ENCODE measurements at places on chromosomes 2 and 18.

GRCh38 chr18:59220164-59220783 is 316 bp downstream of the GRP start:
- no peak for DNase-seq

- DNase-seq: no peak
Measured at GRCh38 chr2:27149570-27150405, 984 bp downstream of the TCF23 start.

DNA sequence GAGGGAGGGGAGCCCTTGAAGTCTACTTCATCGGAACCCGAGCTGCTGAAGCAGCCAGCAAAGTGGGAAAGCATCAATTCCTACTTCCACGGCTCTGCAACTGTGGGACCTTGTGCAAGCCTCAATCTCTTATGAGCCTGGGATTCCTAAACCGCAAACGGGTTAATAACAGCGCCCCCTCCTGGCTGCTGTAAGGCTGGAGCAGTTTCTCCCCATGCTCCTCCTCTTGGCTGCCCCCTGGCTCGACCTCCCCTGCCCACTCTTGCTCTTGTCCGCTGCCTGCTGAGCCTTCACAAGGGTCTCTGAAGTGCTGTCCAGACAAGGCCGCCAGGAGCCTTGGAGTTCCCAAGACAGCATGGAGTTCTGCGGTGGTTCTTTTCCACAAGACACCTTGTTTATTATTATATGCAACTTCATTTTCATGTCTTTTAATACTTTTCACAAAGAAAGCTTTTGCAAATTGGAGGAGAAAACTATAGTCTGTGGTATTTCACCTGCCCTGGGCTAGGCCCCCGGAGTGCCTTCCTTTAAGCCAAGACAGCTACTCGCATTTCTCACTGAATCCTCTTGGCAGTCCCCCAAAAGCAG is 157.2 kb downstream of the DDX1 start:
- DNase-seq: no peak

DNA sequence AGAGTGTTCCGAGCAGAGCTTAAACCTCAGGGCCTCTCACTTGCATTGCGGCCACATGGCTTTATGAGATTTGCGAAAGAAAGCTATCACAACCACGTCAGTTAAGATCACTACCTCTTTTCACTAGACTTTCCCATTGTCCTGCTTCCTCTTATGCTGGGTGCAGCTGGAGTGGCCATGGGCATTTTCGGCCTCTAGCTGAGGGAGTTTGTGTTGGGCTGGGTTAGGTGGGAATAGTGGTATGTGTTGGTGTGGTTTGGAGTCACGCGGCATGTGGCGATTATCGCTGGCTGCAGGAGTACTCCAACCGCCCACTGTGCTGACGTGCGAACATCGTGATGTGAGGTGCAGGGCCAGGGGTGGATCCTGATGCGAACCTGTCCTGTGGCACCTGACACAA is 27.1 kb downstream of the RALB start:
- no peak for DNase-seq

- DNase-seq: no peak
Measured at GRCh38 chr2:230694241-230694640, 18.4 kb upstream of the CAB39 start.

GRCh38 chr2:36271266-36271665 is 84.3 kb upstream of the CRIM1 start:
- DNase-seq: no peak
